Right renal cortex interstitium (tissue), 3 donors: ENCODE measurements at places on chromosomes 2 and 18. TPM values are rescaled to one million over a fixed set of nuclear protein-coding genes. Genes with fewer than 3 reads are reported as not detected.

DNA sequence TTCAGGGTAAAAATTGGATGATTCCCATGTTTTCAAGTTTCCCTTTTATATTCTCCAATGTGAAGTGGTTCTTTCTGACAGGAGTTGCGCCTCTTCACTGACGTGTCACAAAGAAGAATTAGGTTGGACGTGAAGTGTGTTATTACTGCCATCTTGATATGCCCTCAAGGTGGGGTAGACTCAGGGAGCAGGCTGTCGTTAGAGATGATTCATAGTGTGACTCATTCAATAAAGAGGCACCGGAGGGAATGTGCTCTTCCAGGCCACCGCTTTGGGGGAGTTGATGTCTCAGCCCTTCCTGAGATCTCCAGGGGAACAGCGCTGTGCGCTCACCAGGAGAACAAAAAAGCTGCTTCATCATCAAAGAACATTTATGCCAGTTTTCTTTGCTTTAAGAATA lies 3.6 kb upstream of the DGKD start:
- DNase-seq = no peak

DNA sequence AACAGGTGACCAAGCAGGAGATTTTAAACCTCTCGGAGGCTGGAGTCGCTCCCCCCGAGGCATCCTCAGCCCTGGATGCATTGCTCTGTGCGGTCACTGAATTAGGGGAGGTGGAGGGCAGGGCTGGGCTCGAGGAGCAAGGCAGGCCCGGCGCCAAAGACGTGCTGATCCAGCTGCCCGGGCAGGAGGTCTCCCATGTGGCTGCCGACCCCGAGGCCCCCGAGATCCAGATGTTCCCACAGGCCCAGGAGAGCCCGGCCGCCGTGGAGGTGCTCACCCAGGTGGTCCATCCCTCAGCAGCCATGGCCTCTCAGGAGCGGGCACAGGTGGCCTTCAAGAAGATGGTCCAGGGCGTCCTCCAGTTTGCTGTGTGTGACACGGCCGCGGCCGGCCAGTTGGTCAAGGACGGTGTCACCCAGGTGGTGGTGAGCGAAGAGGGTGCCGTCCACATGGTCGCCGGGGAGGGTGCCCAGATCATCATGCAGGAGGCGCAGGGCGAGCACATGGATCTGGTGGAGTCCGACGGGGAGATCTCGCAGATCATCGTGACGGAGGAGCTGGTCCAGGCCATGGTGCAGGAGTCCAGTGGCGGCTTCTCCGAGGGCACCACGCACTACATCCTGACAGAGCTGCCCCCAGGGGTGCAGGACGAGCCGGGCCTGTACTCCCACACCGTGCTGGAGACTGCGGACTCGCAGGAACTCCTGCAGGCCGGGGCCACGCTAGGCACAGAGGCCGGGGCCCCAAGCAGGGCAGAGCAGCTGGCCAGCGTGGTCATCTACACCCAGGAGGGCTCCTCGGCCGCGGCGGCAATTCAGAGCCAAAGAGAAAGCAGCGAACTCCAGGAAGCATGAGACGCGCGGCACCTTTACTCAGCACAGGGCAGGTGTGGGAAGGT lies 145.1 kb downstream of the PTGR3 start:
- DNase-seq = no peak

GRCh38 chr2:47490406-47490805 lies 87.5 kb downstream of the MSH2 start:
- no peak for DNase-seq

OBSL1 gene
- 124 TPM for polyA plus RNA-seq
